Pons (tissue), 1 donor: ENCODE measurements at places on chromosomes 13 and 19.
A peak's percentile ranks its signal among the peaks of the same experiment; 100 is the strongest.

- DNase-seq = no peak
These were observed 63.8 kb downstream of the SHISA2 start for GRCh38 chr13:25987987-25988386.

DNA sequence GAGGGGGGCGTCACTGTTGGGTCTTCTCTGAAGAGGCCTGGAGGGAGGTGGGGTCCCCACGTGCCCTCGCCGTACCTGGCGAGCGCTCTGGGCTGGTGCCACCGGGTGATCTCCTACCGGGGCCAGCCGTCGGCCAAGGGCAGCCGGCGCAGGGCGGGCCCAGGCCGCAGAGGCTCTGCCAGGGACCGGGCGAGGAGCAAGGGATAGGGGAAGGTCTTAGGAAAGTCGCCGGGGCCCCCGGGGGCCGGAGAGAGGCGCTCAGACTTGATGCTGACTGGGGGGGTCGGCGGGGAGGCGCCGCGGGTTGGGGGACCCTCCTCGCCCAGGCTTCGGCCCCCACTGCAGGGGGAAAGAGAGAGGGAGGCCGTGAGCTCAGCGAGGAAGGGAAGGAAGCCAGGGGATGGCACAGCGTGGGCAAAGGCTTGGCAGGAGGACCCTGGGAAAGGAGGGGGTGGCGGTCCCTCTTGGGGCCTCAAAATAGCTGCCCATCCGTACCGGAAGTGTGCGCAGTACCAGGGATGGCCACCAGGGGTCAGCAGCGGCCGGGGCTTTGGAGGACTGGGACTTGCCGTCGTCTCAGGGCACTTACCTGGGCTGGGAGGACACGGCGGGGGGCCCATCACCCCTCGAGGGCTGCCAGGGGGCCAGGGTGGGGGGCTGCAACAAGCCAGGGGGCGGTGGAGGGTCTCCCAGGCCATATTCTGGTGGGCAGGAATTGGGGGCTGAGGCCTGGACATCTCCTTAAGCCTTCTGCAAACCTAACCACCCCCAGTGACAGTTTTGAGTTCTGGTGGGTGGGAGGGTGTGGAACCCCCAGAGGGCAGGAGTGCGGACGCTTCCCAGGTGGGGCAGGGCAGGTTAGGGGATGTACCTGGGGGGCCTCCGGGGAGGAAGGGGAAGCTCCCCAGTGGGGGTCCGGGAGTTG lies 7.7 kb upstream of the TMEM161A start:
- DNase-seq = no peak

GRCh38 chr13:25288966-25289365 lies 1.7 kb upstream of the MTMR6 start:
- no peak for DNase-seq

DNA sequence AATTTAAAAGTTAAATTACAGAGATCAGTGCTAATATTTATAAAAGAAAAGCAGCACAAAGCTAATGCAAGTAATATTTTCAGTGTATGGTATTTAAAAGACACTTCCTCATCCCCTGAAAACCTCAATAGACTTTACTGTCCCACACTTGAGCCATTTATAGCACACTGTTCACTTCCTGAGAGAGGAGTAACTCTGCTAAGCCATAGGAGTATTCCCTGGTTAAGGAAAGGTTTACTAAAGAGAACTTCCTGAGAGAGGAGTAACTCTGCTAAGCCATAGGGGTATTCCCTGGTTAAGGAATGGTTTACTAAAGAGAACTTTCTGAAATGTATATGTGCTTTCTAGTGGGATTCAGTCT lies 159.4 kb downstream of the NHLRC3 start:
- no peak for DNase-seq

DNA sequence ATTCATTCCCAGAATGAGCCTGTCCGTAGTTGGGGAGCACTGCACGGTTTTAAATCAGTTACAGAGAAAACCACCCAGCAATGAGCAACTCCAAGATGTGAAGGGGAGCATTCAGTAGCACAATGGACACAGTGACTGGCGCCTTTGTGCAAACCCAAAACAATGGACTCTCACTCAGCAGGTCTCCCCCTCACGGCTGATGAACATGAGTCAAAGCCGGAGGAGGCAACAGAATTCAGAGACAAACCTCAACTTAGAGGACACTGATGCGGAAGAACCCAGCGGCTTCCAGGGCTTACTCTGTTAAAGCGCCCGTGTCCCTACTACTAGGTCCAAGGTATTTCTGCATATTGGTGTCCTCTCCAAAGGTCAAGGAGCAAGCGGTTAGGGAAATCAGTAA lies 17.7 kb downstream of the PLEKHF1 start:
- DNase-seq = peak; percentile 98

DNA sequence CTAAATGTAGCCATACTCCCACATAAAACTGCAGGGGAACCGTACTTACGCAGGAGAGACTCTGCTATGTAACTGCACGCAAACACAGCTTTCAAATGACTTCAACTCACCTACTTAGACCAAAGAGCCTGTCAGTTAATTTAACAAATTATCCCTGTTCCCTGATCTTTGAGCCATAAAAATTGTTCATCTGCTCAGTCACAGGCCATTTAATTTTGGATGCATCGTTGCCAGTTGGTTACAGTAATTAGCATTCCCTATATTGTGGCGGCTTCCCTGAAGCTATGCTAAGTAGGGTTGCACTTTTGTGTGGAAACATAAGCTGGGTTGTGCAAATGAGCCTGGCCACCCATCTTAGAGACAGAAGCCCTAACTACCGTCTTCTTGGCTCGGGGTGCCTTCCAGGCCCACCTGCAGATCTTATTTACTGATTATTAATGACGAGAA lies 21.2 kb upstream of the OBI1 start:
- no peak for DNase-seq

DNA sequence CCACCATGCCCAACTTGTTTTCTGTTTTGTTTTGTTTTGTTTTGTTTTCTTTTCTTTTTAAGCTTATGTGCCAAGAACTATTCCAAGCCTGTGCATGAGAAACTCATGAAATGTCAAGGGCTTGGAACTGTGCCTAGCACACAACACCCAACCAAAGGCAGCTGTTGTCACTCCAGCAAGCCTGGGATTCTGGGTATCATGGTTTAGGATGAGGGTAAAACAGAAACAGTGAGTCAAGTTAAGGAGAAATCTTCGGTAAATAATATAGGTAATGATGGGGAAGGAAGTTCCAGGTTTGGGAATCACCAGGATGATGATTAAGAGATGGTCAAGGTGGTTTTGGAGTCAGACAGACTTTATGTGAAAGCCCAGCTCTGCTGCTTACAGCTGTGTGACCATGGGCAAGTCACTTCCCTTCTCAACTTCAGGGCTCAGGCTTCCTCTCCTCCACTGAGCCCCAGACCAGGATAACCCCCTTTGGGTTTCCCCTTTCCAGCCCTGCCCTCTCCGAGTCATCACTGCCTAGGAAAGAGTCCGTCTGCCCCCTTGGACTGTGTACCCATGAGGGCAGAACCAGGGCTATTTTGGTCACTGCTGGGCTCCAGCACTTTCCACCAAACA lies 5.0 kb downstream of the PVR start:
- no peak for DNase-seq

- no peak for DNase-seq
These were observed 430.7 kb upstream of the ARGLU1 start for GRCh38 chr13:106998664-106999063.

GRCh38 chr19:3034656-3035541 lies 5.8 kb upstream of the TLE2 start:
- DNase-seq = peak; percentile 30
